ENCODE measurements at places on chromosomes 2 and 18. TPM values are rescaled to one million over a fixed set of nuclear protein-coding genes. Genes with fewer than 3 reads are reported as not detected.

LRATD1 gene
- not detected for total RNA-seq

SIX3 gene
- 0.21 TPM for total RNA-seq

PARD6G gene
- 0.98 TPM for total RNA-seq

VAPA gene
- total RNA-seq: 134 TPM

SERPINB10 gene
- not detected for total RNA-seq

CCDC74B gene
- 0.47 TPM for total RNA-seq

LRRTM4 gene
- total RNA-seq: not detected

AUP1 gene
- 158 TPM for total RNA-seq

ADGRF3 gene
- total RNA-seq: 4.6 TPM

ZSWIM2 gene
- not detected for total RNA-seq

CHRNA1 gene
- total RNA-seq: not detected

LINC00305 gene
- total RNA-seq: not detected

- no peak overlapping the region for H3K27ac ChIP-seq
- H3K36me3 ChIP-seq: peaks cover 12% of the 10 kb centered on the region
- H3K27me3 ChIP-seq: no peaks in the 10 kb centered on the region
- H3K4me1 ChIP-seq: peaks cover 41% of the 10 kb centered on the region
- H3K4me3 ChIP-seq: peak overlapping the region; percentile 32
Measured at GRCh38 chr18:51028201-51028805, 1.7 kb upstream of the SMAD4 start.

GRCh38 chr2:206616151-206616550 lies 26.1 kb upstream of the FAM237A start:
- peaks cover 2% of the 10 kb centered on the region for H3K27me3 ChIP-seq
- H3K36me3 ChIP-seq: no peaks in the 10 kb centered on the region
- H3K27ac ChIP-seq: no peak overlapping the region
- no peak for DNase-seq
- H3K4me3 ChIP-seq: no peak overlapping the region

DNA sequence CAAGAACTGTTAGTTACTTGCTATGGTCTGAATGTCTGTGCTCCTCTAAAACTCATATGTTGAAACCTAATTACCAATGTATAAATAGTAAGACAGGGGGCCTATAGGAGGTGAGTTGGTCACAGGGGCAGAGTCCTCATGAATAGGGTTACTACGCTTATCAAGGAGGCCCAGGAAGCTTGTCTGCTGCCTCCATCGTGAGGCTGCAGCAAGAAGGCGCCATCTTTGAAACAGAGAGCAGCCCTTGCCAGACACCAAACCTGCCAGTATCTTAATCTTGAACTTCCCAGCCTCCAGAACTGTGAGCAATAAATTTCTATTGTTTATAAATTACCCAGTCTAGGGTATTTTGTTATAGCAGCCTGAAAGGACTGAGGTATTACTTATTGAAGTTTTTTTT lies 79.1 kb downstream of the TGIF1 start:
- peaks cover 16% of the 10 kb centered on the region for H3K4me1 ChIP-seq
- DNase-seq: no peak
- no peak overlapping the region for H3K4me3 ChIP-seq
- H3K27ac ChIP-seq: no peak overlapping the region

GRCh38 chr2:14273650-14274049 lies 358.9 kb upstream of the LRATD1 start:
- DNase-seq: no peak
- no peaks in the 10 kb centered on the region for H3K4me1 ChIP-seq
- no peak overlapping the region for H3K4me3 ChIP-seq
- no peak overlapping the region for H3K27ac ChIP-seq
- no peaks in the 10 kb centered on the region for H3K27me3 ChIP-seq

- peaks cover 54% of the 10 kb centered on the region for H3K36me3 ChIP-seq
- H3K4me3 ChIP-seq: no peak overlapping the region
- no peak overlapping the region for H3K27ac ChIP-seq
Measured at GRCh38 chr2:241582806-241583205, 24.3 kb downstream of the BOK start.

DNA sequence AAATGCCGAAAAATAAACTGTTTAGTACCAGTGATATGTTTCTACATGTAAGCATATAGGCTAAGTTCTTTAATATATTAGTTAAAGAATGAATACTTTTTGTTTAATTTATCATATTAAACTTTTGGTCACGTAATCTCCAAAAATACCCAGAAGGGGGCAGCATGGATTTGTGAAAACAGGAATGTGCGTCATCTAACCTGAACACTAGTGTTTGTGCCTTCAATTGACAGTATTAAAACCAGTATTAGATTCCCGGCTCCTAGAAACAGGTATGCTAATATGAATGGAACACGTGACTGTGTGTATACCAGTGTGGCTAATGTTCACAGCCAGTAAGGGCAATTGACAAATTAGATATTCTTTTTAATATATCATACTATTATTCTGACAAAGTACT lies 51.8 kb downstream of the WDR7 start:
- no peaks in the 10 kb centered on the region for H3K27me3 ChIP-seq
- H3K27ac ChIP-seq: no peak overlapping the region
- H3K4me3 ChIP-seq: no peak overlapping the region
- no peak for DNase-seq
- peaks cover 10% of the 10 kb centered on the region for H3K36me3 ChIP-seq

DNA sequence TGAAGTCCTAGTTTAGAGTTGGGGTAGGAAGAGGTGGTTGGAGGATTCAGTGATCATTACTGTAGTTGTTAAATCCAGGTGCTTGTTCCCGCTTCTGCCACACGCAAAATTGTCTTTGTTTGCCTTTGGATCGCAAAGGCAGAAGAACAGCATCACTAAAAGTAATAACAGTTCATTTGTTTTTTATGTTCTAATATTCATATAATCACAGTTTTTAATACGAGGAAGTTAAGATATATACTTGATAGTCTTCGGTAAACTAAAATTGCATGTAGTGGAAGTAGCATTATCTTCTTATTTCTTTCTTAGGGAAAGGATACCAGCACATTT lies 365 bp downstream of the NDUFB3 start:
- peaks cover 6% of the 10 kb centered on the region for H3K36me3 ChIP-seq
- H3K27ac ChIP-seq: peak overlapping the region; percentile 88
- H3K4me3 ChIP-seq: peak overlapping the region; percentile 91
- peaks cover 50% of the 10 kb centered on the region for H3K4me1 ChIP-seq
- no peak for DNase-seq

DNA sequence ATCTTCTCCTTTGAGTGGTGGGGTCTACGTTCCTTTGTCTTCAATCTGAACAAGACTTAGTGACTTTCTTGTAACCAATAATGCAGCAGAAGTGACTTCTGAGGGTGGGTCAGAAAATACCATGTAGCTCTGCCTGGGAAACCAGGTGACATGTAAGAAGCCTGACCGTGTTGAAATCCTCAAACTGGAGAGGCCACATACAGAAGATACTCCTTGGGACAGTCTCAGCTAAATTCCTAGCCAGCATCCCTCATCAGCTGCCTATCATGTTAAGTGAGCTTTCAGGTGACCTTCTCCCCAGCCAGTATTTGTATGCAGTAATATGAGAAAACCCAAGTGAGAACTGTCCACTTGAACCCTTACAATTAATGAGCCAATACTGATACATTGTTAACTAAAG lies 27.0 kb downstream of the PPM1B start:
- H3K27ac ChIP-seq: no peak overlapping the region
- no peaks in the 10 kb centered on the region for H3K27me3 ChIP-seq
- no peak overlapping the region for H3K4me3 ChIP-seq
- peaks cover 20% of the 10 kb centered on the region for H3K4me1 ChIP-seq
- H3K36me3 ChIP-seq: peaks cover 22% of the 10 kb centered on the region

- no peaks in the 10 kb centered on the region for H3K36me3 ChIP-seq
- DNase-seq: no peak
- H3K4me1 ChIP-seq: peaks cover 17% of the 10 kb centered on the region
- H3K27me3 ChIP-seq: peaks cover 64% of the 10 kb centered on the region
- H3K4me3 ChIP-seq: peak overlapping the region; percentile 58
Measured at GRCh38 chr18:13219593-13220159, 1.1 kb downstream of the LDLRAD4 start.

- H3K27me3 ChIP-seq: peaks cover 10% of the 10 kb centered on the region
- H3K36me3 ChIP-seq: no peaks in the 10 kb centered on the region
- no peak for DNase-seq
- H3K4me1 ChIP-seq: peaks cover 2% of the 10 kb centered on the region
- no peak overlapping the region for H3K27ac ChIP-seq
- H3K4me3 ChIP-seq: no peak overlapping the region
Measured at GRCh38 chr2:112618383-112618782, 27.4 kb upstream of the SLC20A1 start.

DNA sequence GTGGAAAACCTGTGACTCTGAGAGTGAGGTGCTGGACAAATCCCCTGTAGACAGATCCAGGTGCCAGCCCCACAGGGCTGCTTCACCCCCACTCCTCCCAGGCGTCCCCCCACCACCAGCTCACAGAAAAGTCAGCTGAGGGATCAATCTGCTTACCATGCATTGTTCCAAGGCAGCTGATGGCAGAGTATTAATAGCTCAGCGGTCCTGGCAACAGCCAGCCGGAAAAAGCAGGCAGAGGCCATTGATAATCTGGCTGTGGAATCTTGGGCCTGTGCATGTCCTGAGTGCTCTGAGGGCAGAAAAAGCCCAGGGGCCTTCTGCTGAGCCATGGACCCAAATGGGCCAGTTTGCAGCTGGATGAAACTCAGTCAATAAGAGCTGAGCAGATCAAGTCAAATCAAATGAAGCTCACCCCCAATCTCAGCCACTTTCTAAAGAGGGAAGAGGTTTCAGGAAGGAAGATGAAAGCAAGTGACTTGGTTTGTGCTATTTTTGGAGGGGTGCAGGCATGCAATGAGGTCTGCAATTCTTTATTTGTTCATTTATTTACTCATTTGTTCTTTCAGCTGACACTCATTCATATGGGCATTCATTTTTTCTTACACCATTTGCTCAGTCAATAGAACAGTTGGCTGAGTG lies 63.4 kb downstream of the GYPC start:
- no peaks in the 10 kb centered on the region for H3K36me3 ChIP-seq
- no peak overlapping the region for H3K4me3 ChIP-seq

DNA sequence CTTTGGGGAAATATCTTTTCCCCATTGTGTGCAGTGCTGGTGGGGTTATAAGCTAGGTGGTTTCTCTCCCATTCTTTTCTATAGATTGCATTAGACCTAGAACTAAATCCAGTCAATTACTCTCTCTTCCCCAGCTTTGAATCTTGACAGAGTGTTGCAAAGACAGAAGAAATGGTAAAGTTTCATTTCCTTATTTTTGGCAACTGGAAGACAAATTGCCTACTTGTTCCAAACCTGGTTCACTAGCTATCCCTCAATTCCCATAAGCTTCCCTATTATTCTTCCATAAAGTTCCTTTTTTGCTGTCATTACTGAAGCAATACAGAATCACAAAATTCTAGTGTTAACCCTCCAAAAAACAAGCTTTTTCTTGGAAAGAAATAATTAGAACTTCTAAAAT lies 94.0 kb upstream of the ITGA4 start:
- no peaks in the 10 kb centered on the region for H3K27me3 ChIP-seq
- peaks cover 17% of the 10 kb centered on the region for H3K4me1 ChIP-seq
- peaks cover 46% of the 10 kb centered on the region for H3K36me3 ChIP-seq

DNA sequence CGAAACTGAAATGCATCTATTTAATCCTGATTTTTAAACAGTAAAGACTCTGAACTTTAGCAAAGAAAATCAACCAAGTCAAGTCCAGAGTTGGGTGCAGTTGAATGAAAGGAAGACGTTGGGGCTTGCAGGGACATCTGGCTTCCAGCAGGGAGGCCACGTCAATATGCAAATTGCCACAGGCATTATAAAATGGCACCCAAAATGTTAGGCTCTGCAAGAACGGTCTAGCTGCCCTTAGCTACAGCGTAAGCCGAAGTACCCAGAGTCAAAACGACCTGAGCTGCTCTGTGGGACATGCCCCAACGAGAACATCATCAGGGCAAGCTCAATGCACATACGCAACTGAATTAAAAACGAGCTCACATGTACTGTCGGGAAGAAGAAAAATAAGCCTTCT lies 30.7 kb downstream of the DOCK10 start:
- peaks cover 62% of the 10 kb centered on the region for H3K4me1 ChIP-seq
- H3K36me3 ChIP-seq: peaks cover 10% of the 10 kb centered on the region
- no peak for DNase-seq
- no peaks in the 10 kb centered on the region for H3K27me3 ChIP-seq
- H3K27ac ChIP-seq: no peak overlapping the region
- no peak overlapping the region for H3K4me3 ChIP-seq

GRCh38 chr2:20478961-20479360 lies 32.1 kb downstream of the RHOB start:
- DNase-seq: peak; percentile 31
- no peak overlapping the region for H3K4me3 ChIP-seq
- no peak overlapping the region for H3K27ac ChIP-seq
- peaks cover 1% of the 10 kb centered on the region for H3K36me3 ChIP-seq
- no peaks in the 10 kb centered on the region for H3K4me1 ChIP-seq
- peaks cover 8% of the 10 kb centered on the region for H3K27me3 ChIP-seq

DNA sequence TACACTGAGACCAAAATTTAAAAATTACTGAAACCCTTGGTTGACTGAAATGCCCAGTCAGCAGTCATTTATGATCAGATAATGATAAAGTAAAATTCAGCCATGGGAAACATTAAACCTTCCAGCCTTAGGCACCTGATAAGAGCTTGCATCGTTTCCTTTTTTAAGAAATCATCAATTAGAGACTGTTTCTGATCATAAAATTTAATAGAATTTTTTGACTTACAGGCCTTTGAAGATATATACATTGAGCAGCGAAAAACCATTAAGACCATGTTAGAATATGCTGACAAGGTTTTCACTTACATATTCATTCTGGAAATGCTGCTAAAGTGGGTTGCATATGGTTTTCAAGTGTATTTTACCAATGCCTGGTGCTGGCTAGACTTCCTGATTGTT lies 99.6 kb upstream of the CSRNP3 start:
- no peak for DNase-seq
- peaks cover 2% of the 10 kb centered on the region for H3K4me1 ChIP-seq
- no peak overlapping the region for H3K4me3 ChIP-seq
- H3K27ac ChIP-seq: no peak overlapping the region

DNA sequence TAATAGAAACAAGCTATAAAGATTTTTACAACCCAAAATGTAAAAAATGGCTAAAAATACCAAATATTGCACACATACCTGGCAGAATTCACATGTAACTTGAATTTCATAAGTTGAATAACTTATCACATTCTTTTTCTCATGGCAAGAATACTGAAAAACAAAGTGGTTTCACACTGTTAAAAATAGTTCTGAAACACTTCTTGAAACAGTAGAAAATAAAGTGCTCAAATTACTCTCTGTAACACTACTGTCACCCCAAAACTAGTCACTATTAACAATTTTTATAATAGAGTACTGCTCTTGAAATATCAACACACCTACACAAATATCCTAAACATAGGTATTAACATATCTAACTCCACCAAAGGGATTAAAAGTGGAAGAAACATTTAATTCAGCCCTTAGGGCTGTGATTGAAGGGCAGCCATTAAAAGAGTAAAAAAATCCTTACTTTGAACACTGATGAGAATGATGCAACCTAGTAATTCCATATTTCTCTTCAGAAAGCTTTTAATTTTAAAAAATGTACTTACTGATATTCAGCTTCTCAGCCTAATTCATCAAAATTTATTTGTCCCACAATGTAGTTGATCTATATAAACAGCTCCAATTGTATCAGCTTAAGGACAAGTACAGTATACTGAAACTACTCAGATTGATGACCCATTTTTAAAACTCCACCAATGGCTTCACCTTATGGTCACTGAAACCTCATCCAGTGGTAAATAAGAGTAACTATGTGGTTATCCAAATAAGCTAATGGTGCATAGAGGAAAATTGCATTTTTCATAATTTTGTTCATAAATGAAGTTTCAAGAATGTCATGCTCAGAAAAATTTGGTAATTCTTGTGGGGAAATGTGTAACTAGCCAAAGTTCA lies 31.4 kb downstream of the ATF2 start:
- no peak overlapping the region for H3K27ac ChIP-seq
- H3K4me1 ChIP-seq: peaks cover 20% of the 10 kb centered on the region
- no peaks in the 10 kb centered on the region for H3K27me3 ChIP-seq

- no peaks in the 10 kb centered on the region for H3K27me3 ChIP-seq
- H3K36me3 ChIP-seq: no peaks in the 10 kb centered on the region
- no peaks in the 10 kb centered on the region for H3K4me1 ChIP-seq
- H3K4me3 ChIP-seq: no peak overlapping the region
- DNase-seq: no peak
Measured at GRCh38 chr2:21939967-21940366, 816.2 kb downstream of the TDRD15 start.
